ENCODE measurements at places on chromosomes 3 and 15.

- no peak overlapping the region for H3K4me3 ChIP-seq
- H3K36me3 ChIP-seq, result no peaks in the 10 kb centered on the region
- H3K27ac ChIP-seq, result no peak overlapping the region
- no peak for DNase-seq
- no peaks in the 10 kb centered on the region for H3K27me3 ChIP-seq
- H3K4me1 ChIP-seq, result no peaks in the 10 kb centered on the region
Observed at GRCh38 chr15:87118846-87119245, 1039.2 kb downstream of the AGBL1 start.

- no peak for DNase-seq
- no peaks in the 10 kb centered on the region for H3K36me3 ChIP-seq
- no peak overlapping the region for H3K4me3 ChIP-seq
- H3K4me1 ChIP-seq, result no peaks in the 10 kb centered on the region
Observed at GRCh38 chr15:87973501-87974215, 282.9 kb downstream of the NTRK3 start.

DNA sequence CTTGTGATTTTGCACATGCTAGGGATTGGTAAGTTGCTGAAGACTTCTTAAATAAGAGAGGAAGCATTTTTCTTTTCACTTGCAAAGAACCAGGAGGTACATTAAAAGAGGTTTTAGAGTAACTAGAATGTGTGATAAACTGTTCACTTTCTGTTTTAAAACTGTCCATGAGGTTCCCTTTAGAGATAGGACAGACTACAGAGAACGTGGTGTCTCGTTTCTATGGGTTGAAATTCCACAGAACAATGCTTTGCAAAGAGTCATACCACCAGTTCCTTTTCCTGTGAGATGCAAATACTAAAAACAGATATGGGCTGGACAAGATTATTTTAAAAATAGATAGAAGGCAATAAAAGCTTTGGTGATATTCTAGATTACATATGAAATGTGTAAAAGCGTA lies 372.8 kb downstream of the TIGIT start:
- H3K36me3 ChIP-seq, result no peaks in the 10 kb centered on the region
- no peak for DNase-seq
- H3K4me3 ChIP-seq, result no peak overlapping the region
- H3K27ac ChIP-seq, result no peak overlapping the region
- no peaks in the 10 kb centered on the region for H3K27me3 ChIP-seq

DNA sequence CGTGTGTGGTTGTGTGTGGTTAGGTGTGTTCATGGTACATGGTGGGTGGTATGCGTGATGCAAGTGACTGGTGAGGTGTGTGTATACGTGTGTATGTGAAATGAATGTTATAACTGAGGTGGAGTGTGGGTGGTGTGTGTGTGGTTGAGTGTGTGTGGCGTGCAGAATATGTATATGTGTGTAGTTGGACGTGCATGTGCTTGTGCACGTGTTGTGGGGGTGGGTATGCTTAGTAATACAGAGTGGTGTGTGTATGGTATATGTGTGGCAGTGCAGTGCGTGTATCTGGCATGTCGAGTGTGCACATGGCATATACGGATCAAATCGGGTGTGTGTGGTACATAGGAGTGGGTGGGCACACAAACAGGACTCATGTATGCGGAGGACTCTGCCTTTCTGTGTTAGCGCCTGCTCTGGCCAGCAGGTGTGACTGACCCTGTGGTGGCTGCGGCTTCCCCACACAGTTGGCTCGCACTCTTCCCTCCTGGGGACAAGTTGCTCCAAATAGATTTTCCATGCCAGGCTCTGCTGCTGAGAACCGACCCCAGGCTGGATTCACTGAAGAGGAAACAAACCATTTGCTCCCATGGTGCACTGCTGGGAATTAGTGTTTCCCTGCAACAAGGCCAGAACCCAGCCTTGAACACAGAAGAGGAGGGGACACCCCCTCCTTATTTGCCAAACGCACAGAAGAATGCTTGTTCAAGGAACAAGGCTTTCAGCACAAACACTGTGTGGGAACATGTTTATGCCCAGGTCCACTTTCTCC lies 1.2 kb upstream of the C3orf70 start:
- no peaks in the 10 kb centered on the region for H3K36me3 ChIP-seq
- DNase-seq, result peak; percentile 26
- H3K27me3 ChIP-seq, result no peaks in the 10 kb centered on the region
- no peak overlapping the region for H3K4me3 ChIP-seq

- H3K36me3 ChIP-seq, result no peaks in the 10 kb centered on the region
- no peak overlapping the region for H3K27ac ChIP-seq
- no peaks in the 10 kb centered on the region for H3K4me1 ChIP-seq
- no peak for DNase-seq
Observed at GRCh38 chr3:127059072-127059471, 76.2 kb downstream of the PLXNA1 start.

DNA sequence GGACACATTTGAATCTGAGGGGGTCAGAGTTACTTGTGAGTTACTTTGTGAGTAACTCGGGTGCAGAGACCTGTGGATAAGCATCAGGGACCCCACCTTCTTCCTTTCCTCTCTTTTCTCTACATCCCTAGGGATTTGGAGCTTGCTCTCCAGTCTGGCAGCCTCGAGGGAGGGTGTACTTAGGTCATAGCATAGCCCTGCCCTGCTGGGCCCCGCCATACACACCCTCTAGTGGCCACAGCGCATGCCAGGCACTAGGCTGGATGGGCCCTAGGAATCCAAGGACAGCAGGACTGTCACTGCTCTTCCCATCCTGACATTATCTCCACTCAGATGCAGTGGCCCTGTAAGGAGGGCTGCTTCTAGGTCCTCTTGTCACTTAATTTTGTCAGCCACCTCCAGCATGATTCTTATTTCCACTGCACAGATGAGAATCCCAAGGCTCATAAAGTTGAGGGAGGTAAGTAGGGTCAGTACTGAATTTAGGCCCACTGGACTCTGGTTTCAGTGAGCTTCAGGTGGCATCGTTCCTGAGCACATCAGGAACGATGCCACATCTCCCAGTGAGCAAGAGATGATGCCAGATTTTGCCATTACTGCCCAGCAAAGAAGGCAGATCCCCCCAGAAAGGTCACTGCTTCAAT lies 3.6 kb upstream of the SMAD6 start:
- H3K27ac ChIP-seq, result no peak overlapping the region
- peaks cover 3% of the 10 kb centered on the region for H3K4me1 ChIP-seq
- peak; percentile 82 for DNase-seq
- H3K4me3 ChIP-seq, result no peak overlapping the region

- DNase-seq, result no peak
- peaks cover 5% of the 10 kb centered on the region for H3K27me3 ChIP-seq
- H3K36me3 ChIP-seq, result peaks cover 3% of the 10 kb centered on the region
- H3K27ac ChIP-seq, result peak overlapping the region; percentile 26
- H3K4me3 ChIP-seq, result peak overlapping the region; percentile 3
- peaks cover 4% of the 10 kb centered on the region for H3K4me1 ChIP-seq
Observed at GRCh38 chr3:169138849-169139420, 524.6 kb downstream of the MECOM start.

DNA sequence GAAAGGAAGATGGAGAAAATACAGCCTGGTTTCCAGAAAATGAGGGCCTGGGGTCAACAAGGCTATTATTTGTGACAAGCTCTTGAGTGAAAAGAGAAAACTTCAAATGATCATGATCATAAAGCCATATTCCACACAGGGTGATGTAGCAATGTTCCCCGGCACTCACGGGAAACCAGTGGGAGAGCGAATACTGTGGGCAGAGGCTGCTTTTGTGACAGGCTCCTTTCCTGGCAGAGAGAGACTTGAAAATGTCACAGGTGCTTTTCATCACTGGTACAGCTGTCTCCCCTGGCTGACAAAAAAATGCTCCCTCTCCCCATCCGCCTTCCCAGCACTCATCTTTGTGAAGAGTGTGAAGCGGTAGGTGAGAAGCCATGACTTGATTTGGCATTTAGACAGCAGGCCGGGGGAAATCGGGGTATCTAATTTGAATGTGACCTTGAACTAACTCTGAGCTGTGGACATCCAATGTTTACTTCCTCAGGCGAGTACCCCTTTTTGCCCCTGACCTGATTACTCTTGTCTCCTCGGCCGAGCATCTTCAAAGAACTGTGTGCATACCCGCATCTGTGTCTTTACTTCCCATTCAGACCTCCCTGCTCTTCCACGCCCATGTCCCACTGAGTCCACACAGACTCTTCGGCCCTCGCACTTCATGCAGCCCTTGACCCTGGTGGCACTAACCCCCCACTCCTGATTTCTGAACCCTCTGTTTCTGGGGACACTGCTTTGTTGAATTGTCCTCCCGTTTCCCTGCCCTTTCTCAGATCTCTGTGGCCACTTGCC lies 23.2 kb downstream of the CA12 start:
- no peak overlapping the region for H3K4me3 ChIP-seq
- H3K4me1 ChIP-seq, result peaks cover 30% of the 10 kb centered on the region
- peak overlapping the region; percentile 48 for H3K27ac ChIP-seq
- no peaks in the 10 kb centered on the region for H3K36me3 ChIP-seq
- DNase-seq, result no peak
- no peaks in the 10 kb centered on the region for H3K27me3 ChIP-seq

DNA sequence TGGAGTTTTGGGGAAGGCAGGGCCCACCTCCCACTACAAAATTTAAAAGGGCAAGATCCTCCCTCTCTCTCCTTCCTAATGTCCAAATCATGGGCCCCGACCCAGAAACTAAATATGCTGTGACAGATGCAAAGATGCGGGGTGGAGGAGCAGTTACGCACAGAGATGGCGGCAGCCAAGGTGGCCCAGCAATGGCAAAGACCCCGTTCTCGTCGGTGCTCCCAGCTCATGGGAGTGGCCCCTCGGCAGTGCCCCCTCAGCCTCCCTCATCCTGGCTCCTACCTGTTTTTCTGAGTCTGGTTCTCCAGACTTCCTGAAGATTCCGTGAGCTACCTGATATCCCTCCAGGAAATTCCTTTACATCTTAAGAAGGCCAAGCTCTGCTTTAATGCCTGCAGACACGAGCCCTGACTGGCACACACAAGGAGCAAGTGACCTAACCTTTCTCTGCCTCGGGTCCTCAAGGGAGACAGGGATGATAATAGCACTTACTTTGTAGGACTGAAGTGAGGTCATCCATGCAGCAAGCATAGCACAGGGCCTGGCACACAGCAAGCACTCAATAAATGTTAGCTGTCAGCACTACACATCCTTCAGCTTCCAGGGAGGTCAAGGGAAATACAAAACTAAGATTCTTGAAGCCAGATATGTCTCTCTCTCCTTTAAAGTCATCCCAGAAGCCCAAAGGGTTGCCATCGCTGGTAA lies 103.5 kb downstream of the LSM3 start:
- no peak overlapping the region for H3K27ac ChIP-seq
- H3K4me1 ChIP-seq, result no peaks in the 10 kb centered on the region
- DNase-seq, result no peak
- no peaks in the 10 kb centered on the region for H3K36me3 ChIP-seq

DNA sequence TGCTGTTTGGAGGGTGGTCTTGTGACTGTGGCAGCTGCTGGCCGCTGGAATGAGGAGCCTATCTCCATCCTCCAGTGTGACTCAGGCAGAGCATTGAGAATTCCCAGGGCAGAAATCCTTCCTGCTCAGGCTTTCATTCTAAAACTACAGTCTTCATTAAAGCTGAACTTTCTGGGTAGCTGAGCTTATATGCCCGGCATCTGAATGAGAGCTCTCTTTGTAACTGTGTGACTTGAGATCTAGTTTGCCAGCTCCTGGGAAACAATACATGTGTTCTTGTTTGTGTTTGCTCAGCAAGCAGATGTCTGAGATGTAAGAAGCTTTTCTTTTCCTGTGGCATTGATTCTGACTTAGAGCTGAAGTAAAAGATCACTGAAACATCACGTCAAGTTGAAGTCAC lies 22.4 kb downstream of the RLBP1 start:
- H3K4me1 ChIP-seq, result no peaks in the 10 kb centered on the region
- H3K4me3 ChIP-seq, result no peak overlapping the region
- H3K36me3 ChIP-seq, result peaks cover 10% of the 10 kb centered on the region
- no peaks in the 10 kb centered on the region for H3K27me3 ChIP-seq

GRCh38 chr3:38968891-38969290 lies 82.9 kb downstream of the SCN11A start:
- H3K27me3 ChIP-seq, result no peaks in the 10 kb centered on the region
- no peak overlapping the region for H3K4me3 ChIP-seq
- H3K27ac ChIP-seq, result no peak overlapping the region
- no peak for DNase-seq

DNA sequence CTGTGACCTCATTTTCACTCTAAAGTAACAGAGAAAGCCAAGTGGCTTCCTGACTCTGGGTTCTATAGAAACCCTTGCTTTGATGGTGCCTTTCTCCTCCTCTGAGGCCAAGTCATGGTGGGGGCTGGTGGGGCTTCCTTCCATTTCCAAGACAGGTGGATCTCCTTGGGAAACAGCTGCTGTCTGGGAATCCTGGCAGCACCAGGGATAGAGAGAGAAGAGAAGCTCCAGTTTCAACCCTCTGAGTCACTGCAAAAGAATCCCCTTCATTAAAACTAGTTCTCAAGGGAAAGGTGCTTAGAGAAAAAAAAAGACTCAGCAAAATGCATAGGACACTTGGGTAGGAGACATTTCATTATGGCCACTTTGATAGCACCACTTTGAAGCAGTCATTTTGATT lies 614.4 kb downstream of the FHIT start:
- DNase-seq, result no peak
- H3K4me1 ChIP-seq, result no peaks in the 10 kb centered on the region
- H3K36me3 ChIP-seq, result no peaks in the 10 kb centered on the region
- no peak overlapping the region for H3K4me3 ChIP-seq

GRCh38 chr3:18660059-18660458 lies 234.9 kb upstream of the SATB1 start:
- H3K27me3 ChIP-seq, result no peaks in the 10 kb centered on the region
- H3K4me3 ChIP-seq, result no peak overlapping the region
- H3K4me1 ChIP-seq, result no peaks in the 10 kb centered on the region
- H3K36me3 ChIP-seq, result no peaks in the 10 kb centered on the region
- H3K27ac ChIP-seq, result no peak overlapping the region
- DNase-seq, result no peak

DNA sequence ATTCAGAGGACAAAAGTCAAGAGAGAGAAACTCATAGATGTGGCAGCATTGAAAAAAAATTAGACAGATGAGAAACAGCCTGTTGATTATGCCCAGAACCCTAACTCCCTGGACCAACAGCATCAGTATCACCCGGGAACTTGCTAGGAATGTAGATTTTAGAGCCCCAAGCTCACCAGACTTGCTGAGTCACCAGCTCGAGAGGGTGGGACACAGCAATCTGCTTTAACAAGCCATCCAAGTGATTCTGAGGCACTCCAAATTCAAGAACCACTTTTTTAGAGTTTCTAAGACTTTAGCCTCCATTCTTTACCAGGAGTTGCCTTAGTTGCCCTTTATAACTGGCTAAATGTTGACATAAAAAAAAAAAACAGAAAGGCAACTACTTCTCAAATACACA lies 70.9 kb downstream of the CGGBP1 start:
- DNase-seq, result no peak
- H3K4me3 ChIP-seq, result no peak overlapping the region
- no peak overlapping the region for H3K27ac ChIP-seq
- no peaks in the 10 kb centered on the region for H3K36me3 ChIP-seq
- H3K4me1 ChIP-seq, result no peaks in the 10 kb centered on the region

Data from kidney (tissue), 22 donors.